GM04503 (cell line): ENCODE measurements at places on chromosomes 6 and 20.

DNA sequence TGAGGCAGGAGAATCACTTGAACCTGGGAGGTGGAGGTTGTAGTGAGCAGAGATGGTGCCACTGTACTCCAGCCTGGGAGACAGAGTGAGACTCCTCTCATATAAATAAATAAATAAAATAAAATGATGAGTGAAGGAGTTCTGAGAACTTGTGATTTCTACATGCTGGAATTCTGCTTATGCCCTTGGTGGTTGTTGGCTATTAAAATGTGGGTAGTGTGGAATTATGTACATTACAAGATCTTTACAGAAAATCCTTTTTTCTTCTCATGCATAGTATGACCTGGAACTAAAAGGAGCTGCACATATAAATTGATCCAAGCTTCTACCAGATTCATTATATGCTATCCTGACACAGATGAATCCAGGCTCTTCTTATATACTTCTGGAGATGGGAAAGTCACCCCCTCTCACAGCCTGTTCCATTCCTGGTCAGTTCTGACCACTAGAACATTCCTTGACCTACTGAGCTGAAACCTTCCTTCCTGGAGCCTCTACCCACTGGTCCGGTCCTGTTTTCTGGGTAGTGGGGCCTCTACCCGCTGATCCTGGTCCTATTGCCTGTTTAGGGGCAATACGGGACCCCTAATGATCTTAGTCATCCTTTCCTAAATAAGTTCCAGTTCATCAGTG is 37.7 kb upstream of the TAF8 start:
- DNase-seq, result no peak

GRCh38 chr20:63556873-63557478 is 3.0 kb downstream of the FNDC11 start:
- no peak for DNase-seq

DNA sequence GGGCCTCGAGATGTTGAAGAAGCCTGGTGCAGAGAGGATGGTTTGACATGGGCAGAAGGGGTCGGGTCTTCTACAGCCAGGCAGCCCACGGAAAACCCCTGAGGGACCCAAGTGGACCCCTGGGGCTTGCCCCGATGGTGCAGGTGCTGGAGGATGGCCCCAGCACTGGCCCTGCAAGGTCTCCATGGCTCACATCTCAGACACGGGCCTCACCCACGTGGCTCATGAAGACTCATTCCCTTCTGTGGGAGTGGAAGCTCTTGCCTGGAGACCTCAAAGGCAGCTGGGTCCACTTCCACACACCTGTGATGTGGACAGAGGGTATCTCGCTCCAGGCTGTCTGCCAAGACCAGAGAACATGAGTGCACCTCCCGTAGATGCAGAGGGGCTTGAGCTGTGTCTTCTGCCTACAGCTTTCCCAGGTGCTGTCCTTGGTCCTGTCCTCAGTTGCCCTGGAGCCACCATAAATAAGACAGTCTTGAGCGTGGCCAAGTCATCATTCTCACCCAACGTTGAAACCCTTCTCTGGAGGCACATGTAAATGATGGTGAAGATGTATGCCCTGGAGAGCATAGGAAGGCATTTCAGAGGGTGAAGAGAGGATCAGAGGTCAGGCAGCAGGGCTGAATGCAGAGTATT is 108.0 kb downstream of the SYNDIG1 start:
- no peak for DNase-seq

DNA sequence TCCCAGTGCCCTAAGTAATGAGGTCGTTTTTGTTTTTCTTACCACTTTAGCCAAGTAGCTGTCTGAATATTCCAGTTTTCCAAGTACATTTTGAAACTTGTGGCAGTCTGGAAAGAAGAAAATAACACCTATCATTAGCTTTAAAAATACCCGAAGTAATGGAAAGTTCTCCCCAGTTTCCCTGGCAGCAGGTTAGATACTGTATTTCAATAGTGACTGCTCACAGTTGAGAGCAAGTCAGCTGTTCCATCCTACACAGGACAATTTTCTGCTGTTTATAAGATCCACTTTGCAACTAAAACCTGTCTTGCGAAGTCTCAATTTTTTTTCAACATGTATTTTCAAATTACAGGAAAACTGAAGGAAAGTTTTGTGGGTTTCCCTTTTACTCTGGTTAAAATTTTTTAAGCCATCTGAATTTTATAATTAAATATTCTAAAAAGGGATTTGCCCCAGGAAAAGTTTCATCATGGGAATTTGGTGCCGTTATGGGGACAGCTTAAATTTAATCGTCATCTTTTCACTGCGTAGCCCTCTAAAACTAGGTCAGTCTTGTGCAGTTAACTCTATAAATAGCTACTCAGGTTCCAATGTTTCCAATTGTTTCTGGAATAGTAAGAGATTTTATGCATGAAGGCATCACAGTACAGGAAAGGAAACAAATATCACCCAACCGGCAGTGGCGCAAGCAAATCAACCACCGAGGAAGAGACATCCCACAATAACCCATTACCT is 96.9 kb downstream of the MBOAT1 start:
- DNase-seq, result no peak

GRCh38 chr6:90485635-90486277 is 101.1 kb downstream of the MAP3K7 start:
- no peak for DNase-seq

DNA sequence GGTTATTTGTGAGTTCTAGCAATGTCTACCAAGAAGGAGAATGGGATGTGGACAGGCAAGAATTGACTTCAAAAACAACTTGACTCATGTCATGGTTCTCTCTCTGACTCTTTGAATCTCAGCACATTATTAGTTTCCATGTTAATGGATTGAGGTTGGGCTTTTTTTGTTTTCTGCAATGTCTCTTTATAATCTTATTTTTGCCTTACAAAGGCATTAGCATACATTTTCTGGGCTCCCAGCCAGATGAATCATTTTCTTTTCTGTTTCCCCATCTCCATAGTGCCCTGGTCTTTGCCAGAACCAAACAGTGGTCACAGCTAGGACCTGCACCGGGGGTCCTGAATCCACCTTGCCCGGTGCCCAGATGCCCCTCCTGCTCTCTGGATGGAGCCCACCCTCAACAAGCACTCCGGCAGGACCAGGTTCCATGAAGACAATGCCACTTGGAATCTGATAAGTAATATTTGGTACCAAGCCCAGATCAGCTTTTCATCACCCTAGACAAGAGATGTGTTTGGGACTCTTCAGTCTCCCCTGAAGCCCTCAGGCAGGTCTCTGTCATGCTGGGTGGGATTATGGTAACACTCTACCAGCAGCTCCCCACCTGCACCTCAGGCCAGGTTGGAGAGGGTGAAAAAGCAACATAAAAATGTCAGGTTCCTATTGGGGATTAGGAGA is 266.7 kb upstream of the SULF2 start:
- peak; percentile 38 for DNase-seq

DNA sequence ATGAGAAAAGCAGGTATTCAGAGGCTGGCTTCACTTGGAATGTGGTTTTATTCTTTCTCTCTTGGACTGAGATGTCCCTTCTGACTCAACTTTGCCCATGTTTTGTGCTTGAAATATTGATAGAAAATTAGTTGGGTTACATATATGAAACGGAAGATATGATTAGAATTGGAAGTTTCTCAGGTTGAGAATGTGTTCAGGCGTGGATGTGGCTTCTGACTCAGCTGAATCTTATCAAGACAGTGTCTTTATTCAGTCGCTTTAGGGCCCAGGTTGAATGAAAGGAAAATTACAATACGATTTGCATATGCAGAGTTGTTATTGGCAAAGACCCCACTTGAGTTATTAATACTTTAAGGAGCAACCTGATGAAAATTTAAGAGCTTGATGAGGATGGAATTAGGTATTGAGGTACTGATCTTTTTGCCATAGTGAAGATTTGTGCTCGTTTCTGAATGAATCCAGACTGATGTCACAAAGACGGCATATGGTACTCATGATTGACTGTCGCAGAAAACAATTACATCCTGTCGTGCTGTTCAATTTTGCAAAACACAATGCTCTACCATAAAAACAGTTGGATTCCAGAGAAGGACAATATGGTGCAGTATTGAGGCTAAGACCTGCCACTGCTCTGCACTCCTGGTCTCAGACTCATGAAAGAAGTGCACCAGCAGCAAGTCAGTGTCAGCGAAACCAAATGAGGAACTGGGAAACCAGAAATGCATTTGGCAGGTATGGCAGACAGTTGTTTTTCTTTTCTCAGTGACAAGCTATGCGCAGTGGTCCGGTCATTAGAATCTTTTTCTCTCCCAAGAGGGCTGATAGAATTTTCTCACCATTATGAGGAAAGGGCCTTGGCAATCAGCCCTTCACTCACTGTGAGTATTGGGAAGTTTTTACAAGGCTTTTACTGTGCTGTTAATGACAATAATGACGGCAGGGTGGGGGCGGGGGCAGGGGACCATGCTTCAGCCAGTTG is 158.3 kb downstream of the DOK5 start:
- no peak for DNase-seq

GRCh38 chr20:24697411-24697810 is 228.0 kb downstream of the SYNDIG1 start:
- DNase-seq, result no peak

DNA sequence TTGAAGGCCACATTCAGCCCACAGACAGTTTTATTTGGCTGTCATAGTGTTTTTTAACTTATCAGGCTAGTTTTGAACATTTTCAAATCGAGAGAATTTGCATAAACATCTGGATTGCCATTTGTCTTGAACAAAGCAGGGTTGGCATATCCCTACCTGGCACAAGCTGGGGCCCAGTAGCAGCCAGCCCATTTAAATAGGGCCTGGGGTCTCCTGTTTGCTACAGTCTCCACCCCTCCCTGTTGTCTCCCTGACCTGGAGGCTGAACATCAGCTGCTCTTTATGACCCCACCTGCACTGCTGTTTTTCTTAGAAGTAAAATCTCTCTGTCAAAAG is 10.5 kb downstream of the BCAS4 start:
- no peak for DNase-seq

DNA sequence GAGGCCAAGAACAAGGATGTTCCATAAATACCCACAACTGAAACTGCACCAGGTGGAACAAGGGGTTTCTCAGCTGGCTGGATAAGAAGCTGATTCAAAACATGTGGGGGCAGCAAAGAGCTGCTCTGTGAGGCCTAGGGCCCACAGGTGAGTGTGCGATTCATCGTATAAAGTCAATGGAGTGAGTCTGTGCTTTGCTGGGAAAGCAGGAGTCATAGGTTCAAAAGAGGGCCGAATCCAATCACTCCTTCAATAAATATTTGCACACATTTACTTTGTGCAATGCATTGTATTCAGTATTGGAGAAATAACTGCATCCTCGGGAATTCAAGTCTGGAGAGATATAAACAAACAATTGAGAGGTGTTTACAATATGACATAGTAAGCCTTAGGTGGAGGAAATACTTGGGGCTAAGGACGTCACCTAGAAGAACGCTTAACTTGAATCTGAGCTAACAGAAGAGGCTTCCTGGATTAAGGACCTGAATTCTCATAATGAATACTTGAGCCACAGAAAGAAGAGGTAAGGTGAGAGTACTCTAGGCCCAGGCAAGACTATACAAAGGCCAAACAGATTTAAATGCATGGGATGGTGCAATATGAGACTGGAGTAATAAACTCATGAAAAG is 83.7 kb upstream of the TMEM30A start:
- no peak for DNase-seq

DNA sequence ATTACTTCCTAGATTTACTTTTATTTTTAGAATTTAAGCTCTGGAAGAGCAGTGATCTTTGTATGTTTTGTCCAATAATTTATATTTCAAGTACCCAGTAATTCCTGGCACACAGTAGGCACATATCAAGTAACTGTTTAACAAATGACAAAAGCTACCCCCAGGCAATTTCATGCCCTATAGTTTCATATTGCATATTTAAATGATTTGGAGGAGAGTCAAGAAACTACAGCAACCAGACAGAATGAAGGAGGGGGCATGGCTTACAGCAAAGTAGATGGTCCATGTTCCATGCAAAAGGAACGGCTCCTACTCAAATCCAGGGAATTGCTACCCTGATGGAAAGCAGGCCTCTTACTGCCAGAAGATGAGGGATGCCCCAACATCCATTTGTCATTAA is 113.5 kb downstream of the ARHGAP18 start:
- no peak for DNase-seq

GRCh38 chr6:168032005-168032760 is 34.7 kb downstream of the KIF25 start:
- no peak for DNase-seq

- DNase-seq, result no peak
These were observed 6.2 kb downstream of the CPXM1 start for GRCh38 chr20:2794202-2794748.

- DNase-seq, result peak; percentile 72
These were observed 32.3 kb downstream of the GSTA3 start for GRCh38 chr6:52877168-52877567.

GRCh38 chr20:45318386-45318939 is 10.4 kb upstream of the MATN4 start:
- no peak for DNase-seq

- DNase-seq, result peak; percentile 42
These were observed 11.3 kb downstream of the NT5E start for GRCh38 chr6:85460921-85461797.

DNA sequence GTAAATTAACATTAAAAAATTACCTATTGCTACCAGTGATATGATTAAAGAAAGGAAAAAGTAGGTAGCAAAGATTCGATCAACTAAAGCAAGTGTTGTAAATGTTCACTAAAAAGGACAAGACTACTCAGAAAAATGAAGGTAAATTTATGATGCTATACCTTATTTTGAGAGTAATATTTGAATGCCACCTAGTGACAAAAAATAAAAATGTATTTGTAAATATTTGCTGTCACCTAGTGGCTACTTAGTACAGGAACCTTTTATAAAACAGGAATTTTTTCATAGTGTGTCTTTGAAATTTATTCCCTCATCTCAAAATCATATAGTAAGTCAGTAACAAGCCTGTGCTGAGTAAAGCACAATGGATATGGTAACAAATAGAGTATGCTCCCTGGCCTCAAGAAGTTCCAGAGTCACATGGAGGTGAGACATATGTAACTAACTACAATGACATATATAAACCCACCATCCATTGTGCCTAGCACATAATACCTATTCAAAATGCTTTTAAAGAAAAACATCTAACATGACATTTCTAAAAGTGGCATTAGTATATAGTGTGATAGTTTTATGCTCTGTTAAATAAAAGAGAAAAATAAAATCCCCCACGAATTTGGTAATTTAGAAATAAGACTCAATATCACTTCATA is 193.1 kb upstream of the SIM1 start:
- no peak for DNase-seq

GRCh38 chr6:127348028-127348661 is 4.7 kb upstream of the ECHDC1 start:
- no peak for DNase-seq

- DNase-seq, result no peak
These were observed 44.3 kb downstream of the CTCFL start for GRCh38 chr20:57480444-57481160.

DNA sequence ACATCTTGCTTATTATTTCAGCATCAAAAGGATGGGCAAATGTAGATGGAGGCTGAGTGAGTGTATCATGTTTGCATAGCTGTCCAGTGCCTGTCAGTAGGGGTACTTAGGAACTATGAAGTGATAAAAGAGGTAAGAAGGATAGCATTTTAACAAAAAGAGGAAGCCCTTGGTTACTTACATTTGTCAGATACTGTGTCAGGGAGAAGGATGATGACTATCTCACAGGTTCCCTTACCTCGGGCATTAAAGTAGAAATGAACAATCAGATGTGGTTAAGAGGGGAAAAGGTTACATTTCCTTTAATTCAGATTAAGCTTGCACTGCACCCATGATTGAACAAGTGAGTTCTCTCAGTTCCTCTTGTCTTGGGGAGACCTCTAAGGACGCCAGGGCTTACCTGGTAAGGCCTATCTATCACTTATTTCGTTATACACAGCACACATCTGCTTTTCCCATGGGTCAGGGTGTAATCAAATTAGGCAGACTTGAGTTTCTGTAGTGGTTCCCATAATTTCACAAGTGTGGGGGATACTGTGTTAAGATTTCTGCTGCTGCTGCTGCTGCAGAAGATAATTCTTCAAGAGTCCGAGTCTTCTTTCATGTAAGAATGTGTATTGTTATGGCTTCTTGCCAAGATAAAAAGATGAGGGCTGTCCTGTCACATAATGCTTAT is 4.5 kb downstream of the FOXO3 start:
- DNase-seq, result no peak
